ENCODE measurements at places on chromosomes 13 and 19.

- DNase-seq: no peak
These were observed 299.8 kb downstream of the KLF5 start for GRCh38 chr13:73358606-73359095.

DNA sequence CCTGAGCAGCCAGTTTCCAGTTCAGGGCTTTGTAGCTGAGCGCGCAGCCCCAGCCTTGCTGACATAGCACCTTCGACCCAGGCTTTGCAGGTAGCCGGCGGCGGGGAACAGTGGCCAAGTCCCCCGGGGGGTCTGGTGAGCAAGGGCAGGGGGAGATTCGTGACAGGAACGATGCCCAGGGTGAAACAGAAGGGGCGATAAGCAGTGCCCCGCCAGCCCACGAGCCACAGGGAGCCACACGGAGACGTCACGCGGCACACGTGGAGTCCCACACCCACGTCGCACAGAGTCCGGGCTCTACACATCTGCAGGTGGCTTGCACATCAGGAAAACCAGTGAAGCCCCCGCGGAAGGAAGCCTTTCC, 127.2 kb downstream of the SOX1 start:
- DNase-seq: no peak

DNA sequence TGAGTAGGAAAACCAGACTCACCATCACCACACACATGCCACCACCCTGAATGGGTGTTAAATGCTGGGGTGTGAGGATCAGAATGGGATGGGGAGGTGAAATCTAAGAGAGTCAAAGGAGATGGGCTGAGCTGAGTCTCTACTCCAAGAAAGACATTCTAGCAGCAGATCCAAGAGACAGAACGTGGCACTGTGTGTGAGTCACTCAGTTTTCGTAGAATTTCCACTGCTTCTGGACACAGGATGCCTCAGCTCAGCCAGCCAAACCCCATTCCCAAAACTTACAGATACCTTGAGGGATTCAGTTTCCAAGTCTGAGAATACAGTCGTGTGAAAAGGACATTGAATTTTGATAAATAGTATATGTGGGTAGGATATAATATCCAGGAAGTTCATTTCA, 7.3 kb upstream of the CYP2A7 start:
- DNase-seq: no peak

- DNase-seq: no peak
These were observed 11.0 kb downstream of the CYTH2 start for GRCh38 chr19:48480183-48480557.

DNA sequence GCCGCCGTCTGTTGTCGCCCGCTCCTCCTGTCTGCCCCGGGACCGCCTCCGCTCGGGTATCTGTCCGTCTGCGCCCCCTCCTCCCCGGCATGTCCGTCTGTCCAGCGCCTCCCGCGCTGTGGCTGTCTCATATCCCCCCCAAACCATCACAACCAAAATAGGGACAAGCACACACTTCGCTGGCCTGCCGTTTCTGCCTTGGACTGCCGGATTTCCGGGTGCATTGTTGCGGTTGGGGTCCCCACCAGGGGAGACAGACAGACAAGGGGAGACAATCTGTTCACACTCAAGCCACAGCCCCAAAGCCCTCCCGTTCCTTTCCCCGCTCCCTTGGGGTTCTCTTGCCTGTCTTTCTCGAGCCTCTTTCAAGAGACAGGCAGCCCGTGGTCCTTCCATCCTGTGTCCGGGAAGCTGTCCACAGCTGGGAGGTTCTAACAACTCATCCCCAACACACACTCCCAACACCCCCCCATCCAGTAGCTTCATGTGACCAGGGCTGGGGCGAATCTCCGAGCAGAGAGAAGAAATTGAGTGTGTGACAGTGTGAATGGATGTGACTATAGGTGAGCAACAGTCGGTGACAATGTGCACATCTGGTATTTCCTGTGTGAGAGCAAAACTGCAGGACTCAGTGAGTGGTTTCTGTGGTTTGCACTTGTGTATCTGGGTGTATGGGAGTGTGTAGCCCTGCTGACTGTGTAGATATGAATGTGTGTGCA, 16.5 kb upstream of the FOSB start:
- DNase-seq: no peak

GRCh38 chr13:109983447-109983846, 197.1 kb upstream of the IRS2 start:
- no peak for DNase-seq
